T-helper 22 cell (primary cell): ENCODE measurements at places on chromosomes 13 and 19.

GRCh38 chr19:1819341-1820255, 7.5 kb upstream of the ATP8B3 start:
- no peak for DNase-seq

DNA sequence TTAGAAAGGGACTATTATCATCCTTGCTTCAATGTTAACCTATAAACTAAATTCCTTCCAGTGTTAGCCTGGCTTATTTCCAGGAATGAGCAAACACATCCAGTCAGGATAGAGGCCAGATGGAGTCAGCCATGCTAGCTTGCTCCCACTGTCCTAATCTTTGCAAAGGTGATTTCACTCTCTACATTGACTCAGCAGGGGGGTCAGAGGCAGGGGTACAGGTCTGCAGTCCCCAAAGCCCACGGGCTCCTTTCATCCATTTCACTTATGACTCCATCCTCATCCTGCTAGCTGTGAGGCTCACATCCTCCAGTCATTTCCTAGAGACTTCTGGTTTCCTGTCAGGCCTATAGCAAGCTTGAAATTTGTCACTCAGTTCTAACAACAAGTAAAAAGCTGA, 63.4 kb upstream of the CEACAM8 start:
- no peak for DNase-seq

GRCh38 chr13:76937281-76937820, 11.0 kb upstream of the ACOD1 start:
- no peak for DNase-seq

- DNase-seq: no peak
Measured at GRCh38 chr19:34838753-34839431, 65.9 kb upstream of the ZNF599 start.

GRCh38 chr13:97131447-97131846, 90.7 kb upstream of the MBNL2 start:
- DNase-seq: no peak

DNA sequence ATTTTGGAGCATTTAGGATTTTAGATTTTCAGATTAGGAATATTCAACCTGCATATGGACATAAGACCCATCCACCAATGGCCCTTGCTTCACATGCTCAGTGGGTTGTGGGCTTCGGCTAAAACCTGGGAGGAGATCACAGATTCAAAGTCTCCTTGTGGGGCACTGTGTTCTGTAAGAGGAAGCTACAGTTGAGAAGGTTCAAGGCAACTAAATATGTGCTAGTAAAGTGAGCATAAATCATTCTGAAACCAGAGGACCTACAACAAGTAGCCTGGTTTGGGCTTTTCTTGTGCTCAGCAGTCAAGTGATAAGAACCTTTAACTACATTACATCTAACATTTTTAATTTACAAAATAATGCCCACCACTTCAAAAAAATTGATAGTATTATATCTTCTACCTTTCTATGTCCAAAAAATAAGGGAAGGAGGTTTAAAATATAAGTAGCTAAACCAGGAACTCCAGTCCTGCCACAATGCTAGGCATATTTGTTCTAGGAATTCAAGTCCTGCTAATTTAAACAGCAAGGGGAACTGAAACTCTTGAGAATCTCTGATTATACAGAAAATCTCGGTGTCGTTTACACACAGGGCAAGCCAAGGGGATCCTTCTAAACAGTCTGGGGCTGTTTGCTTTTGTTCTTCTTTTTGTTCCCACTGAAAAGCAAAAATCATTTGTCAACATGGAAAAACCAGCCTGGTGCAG, 36.6 kb downstream of the FOXO1 start:
- DNase-seq: no peak

DNA sequence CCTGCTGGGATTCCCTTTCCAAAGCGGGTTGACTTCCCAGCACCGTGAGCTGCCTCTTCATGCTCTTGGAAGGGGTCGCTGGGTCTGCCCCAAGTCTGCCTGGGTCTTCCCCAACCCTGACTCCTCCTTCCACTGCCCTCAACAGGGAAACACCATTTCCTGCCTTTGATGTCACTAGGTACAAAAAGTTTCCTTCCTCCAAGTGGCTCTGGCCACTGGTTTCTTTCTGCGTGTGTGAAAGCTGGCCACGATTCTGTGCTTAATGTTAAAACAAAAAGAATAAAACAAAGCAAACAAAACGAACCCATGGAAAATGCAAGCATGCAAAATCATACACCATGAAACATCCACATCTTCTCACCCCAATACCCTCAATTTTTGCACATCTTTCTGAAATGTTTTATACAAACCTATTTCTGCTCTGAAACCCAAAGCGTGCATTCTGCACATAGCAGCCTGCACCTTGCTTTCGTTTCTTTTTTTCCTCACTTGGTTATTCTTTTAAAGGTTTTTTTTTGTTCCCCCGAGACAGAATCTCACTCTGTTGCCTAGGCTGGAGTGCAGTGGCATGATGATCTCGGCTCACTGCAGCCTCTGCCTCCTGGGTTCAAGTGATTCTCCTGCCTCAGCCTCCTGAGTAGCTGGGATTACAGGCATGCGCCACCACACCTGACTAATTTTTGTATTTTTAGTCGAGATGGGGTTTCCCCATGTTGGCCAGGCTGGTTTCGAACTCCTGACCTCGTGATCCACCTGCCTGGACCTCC, 12.5 kb upstream of the TNFSF9 start:
- DNase-seq: no peak

GRCh38 chr13:77114271-77114670, 87.3 kb upstream of the FBXL3 start:
- DNase-seq: no peak

DNA sequence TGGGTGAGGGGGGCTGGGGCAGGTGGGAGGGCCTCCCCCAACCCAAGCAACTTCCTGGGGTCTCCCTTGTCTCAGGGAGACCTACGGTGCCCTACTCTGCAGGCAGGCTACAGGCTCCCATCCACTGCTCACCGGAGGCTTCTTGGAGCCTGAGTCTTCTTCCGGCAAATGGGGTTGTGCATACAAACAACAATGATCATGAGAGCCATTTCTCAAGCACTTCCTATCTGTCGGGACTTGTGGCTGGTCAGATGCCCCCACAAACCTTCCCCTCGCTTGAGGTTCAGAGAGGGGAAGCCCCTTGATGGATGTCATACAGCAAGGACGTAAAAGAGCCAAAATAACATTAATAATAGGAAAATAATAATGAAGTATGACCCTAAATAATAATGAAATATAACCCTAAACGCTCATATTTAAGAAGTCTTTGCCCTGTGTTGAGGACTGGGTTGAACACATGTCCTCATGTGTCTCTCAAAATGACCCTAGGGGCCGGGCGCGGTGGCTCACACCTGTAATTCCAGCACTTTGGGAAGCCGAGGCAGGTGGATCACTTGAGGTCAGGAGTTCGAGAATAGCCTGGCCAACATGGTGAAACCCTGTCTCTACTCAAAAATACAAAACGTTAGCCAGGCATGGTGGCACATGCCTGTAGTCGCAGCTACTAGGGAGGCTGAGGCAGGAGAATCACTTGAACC, 727 bp downstream of the CD37 start:
- no peak for DNase-seq

GRCh38 chr13:26664876-26665275, 95.7 kb downstream of the GPR12 start:
- DNase-seq: no peak

DNA sequence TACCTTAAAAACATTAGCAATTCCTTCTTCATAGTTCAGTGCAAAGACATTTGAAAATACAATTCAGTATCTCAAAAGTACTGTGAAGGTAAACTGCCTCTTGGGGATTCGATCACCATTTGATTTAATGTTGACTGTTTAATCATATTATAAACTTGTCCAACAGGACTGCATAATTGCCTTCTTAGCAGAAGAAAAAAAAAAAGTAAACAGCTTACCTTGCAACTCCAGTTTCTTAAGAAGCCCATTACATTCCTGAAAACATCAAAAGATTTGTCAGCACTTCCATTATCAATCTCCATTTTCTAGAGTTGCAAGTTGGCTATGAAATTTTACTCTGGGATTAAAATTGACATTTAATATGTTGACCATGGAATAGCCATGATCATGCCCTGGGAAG, 1154.6 kb downstream of the OLFM4 start:
- no peak for DNase-seq

DNA sequence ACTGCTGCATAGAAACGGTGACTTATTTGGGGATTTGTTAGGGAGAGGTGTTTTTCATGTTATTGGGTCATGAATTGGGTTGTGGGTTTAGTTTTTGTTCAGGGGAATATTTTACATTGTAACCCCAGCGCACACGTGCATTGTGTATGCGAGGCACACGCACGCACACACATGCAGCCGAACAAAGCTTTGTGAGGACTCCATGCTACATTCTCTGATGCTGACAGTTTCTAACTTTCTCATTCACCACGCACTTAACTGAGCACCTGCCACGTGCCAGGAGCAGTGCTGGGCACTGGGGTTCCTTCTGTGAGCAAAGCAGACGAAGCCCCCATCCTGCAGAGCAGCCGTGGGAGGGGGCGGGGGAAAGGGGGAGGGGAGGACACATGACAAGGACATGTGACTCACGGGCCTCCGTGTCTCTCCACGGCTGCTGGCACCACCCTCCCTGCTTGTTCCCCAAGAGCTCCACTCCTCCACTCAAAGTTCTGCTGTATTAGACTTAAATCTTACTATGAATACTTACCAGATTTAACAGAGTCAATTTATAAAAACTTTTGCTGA, 55.6 kb downstream of the SLC7A9 start:
- no peak for DNase-seq

GRCh38 chr19:18558202-18558555, 509 bp downstream of the KXD1 start:
- DNase-seq: no peak

DNA sequence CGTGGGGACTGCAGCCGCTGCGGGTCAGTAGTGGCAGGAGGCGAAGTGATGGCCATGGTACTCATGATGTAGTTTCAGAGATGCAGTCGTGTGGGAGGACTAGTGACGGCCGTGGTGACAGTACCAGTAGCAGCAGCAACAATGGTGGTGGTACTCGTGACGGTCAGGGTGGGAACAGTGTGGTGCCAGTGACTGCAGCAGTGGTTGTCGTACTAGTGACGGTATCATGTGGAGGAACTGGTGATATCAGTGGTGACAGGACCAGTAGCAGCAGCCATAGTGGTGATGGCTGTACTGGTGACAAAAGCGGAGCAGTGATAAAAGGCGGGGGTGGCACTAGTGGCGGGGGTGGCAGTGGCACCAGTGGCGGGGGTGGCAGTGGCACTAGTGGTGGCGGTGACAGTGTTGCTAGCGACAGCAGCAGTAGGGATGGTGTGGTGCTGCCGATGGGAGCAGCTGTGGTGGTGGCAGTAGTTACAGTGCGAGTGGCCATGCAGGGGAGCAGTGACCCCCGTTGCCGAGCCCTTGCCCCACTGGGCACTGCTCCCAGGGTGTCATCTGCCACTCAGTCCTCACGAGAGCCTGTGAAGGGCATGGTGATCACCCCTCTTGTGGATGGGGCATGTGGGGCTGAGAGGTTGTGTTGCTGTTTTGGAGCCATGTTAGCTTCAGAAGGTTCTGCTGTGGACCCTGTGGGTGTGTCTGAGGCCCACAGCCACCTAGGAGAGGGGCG, 22.7 kb downstream of the ADPRHL1 start:
- DNase-seq: no peak

DNA sequence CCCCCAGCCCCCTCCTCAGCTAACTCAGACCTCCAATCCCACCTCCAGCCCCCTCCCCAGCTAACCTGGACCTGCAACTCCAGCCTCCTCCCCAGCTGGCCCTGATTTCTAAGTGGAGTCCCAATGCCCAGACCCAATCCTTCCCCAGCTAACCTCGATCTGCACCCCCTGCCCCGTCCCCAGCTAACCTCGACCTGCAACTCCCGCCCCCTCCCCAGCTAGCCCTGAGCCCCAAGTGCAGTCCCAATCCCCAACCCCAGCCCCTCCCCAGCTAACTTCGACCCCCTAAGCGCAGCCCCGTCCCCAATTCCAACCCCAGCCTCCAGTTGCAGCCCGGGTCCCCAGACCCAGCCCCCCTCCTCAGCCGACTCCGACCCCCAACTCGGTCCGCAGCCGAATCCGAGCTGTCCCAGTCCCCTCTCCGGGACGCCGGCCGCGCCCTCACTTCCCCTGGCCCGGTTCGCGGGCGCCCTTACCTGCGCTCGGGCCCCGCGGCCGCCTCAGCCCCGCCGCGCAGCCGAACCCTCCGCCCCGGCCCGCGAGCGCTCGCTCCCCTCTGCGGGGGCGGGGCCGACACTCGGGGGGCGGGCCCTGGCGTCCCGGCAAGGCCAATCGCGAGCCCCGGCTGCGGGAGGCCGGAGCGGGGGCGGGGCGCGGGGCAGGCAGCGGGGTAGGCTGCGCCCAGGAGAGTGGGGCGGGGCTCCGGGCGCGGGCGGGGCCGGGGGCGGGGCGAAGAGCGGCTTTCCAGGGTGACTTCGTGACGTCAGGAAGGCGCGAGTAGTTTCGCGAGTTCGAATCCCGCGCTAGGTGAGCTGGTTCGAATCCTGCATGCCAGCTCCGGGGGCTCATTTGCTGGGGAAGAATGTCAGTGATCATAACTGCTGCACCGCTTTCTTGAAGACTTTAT, at the start of gene GNG7:
TSS of gene GNG7 (minus strand) at position 525 of the 907 bp plus-strand sequence. CDS start 182,006 bp downstream, outside the sequence.
- peak; percentile 85 for DNase-seq

DNA sequence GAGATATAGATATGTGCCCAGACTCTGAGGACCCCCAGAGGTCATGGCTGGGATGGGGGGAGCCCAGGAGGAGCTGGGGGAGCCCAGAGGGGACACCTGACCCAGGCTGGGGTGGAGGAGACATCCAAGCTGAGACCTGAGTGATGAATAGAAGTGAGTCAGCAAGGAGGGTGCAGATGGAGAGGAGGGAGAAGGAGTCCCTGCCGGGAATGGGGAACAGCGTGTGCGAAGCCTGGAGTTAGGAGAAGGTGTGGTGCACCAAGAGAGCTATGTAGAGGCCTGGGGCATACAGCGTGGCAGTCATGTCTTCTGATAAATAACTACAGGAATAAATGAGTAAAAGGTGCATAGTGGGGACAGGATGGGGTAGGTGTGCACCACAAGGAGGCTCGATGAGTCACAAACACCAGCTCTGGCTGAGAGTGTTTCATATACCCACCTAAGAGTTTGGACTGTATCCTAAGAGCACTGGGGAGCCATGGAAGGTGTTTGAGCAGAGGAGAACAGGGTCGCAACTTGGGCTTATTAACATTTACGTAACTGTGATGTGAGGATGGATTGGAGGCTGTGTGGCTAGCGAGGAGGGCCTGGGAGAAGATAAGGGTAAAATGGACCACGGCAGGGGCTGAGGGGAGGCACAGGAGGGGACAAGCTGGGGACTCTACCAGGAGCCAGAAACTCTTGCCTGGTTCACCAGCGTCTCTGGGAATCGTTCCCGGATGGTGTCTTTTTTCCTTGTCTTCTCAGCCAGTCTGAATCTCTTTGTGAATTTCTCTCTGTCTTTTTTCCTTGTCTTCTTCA, 1.4 kb downstream of the CEACAM18 start:
- DNase-seq: no peak

DNA sequence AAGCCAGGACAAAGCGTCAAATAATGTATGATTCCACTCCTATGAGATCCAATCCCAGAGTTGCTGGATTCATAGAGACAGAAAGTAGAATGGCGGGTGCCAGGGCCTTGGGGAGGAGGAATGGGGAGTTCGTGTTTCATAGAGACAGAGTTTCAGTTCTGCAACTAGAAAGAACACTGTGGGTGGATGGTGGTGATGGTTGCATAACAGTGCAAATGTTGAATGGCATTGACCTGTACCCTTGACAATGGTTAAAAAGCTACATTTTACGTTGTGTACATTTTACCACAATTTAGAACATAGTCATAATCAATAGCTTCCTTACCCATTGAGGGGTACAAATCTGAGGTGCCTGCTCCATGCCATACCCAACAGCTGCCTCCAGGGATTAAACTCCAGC, 33.4 kb downstream of the MBD3L2B start:
- DNase-seq: no peak
